ENCODE measurements at places on chromosomes 4 and X. TPM values are rescaled to one million over a fixed set of nuclear protein-coding genes. Genes with fewer than 3 reads are reported as not detected.

The SPANXA1 gene
- not detected for total RNA-seq

The SUV39H1 gene
- total RNA-seq: 29.0 TPM

The DRP2 gene
- total RNA-seq: 0.24 TPM

The TMSB15C gene
- total RNA-seq: 5.6 TPM

The SLC4A4 gene
- total RNA-seq: 0.44 TPM

The TMEM131L gene
- 85.2 TPM for total RNA-seq

DNA sequence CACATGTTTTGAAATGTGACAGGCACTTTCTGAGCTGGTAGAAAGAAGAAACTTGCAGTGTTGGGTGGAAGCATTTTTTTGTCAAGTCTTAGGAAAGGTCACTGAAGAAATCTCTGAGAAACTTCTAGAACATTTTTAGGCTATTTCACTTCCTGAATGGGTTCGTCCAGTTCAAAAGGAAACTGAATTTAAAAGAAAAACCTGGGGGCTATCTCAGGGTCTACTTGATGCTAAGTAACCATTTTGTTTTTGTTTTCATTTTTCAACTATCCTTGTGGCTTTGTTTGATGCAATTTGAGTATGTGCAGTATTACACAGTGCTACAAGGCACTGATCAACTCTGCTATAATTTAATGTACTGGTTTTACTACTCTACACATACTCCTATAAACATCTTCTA, 34.0 kb upstream of the AMOT start:
- DNase-seq: no peak

DNA sequence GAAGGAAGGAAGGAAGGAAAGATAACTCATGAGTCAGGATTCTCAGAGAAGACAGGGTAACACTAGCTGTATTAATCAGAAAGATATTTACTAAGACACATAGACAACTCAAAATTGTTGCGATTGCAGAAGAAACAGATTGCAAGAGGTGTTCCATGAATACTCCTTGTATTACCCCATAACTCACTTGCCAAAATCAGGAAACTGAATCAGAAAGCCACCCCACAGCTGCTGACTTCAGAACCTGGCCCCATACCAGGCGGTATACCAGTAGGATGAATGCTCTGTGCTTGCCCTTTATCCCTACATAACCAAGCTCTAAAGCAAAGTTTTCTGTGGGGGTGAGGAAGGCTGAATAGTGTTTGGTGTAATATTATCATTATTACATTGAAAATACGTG, 468.5 kb downstream of the IQCM start:
- DNase-seq: no peak

DNA sequence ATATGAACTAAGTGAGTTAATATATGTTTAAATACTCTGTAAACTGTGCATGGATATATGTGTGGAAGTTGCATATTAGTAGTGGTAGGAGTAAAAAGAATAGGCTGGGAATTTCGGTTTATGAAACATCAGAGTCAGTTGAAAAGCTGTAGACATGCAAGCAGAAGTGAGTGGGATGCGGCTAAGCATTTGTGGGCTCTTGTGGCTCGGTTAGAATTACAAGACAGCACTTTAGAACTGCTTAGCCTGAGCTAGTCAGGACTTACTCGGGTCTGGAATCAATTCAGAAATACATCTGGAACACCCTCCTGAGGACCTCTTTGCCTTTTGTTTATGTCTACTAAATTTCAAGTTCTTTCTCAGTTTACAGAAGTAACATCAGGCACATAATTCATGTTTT, 93.6 kb downstream of the AFF2 start:
- no peak for DNase-seq

DNA sequence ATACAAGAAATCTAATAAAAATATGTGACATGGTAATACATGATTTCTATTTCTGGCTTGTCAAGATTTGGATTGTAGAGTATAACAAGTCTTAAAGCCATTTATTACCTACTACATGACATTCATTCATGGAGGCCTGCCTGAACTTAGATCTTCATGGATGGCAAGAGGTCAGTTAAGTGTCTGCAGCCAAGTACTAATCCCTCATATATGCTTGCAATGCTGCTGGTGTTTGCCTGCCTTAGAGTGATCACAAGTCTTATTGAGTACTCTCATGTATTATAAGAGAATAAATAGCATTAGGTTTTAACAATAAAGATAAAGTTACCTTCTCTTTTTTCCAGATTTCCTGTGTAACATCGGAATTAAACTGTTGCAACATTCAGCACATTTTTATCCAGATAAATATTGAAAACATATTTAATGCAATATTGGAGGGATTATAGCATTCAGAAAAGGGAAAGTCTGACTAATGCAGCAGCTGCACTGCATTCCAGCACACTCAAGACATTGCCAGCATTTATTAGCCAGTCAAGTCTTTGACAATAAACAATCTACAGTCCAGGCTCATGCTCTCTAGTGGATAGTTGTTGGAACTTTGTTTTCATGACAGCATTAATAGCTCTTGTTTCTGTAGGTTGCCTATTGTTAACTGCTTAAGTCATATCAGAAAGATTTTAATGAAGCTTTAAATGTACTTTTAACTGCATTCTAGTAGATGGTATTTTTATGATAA, 737.1 kb downstream of the FAT4 start:
- DNase-seq: no peak

DNA sequence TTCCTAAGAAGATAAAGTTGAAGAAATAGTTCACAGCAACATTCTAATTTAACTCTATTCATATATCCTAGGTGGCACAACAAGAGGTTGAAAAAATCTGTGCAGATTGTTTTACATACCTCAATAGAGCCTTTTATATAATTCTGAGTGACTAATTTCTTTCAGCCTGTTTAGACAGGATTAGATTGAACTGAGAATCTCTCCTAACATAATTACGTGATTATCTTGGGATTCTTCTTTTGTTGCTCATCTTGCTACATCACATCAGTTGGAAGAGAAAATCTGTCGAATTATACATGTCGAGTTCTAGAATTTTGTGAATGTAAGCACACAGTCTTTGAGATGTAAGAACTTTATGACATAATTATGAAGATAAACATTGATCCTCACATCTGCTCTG, 1873.7 kb upstream of the IGFBP7 start:
- DNase-seq: no peak

DNA sequence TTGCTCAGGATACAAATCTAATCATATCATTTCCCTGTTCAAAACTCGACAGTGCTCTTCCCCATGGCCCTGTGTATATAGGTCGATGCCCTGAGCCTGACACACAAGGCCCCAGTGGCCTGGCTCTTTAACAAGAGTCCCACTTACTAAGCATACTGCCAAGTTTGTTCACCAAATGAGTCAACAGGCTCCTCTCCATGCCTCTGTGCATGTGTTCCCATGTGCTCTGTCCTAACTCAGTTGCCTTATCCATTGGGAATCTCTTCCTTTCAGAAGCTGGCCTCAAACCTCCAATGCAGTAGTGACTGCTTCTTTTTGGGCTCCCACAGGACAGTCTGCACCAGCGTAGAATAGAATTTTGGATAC, 18.9 kb upstream of the CXCR3 start:
- no peak for DNase-seq

DNA sequence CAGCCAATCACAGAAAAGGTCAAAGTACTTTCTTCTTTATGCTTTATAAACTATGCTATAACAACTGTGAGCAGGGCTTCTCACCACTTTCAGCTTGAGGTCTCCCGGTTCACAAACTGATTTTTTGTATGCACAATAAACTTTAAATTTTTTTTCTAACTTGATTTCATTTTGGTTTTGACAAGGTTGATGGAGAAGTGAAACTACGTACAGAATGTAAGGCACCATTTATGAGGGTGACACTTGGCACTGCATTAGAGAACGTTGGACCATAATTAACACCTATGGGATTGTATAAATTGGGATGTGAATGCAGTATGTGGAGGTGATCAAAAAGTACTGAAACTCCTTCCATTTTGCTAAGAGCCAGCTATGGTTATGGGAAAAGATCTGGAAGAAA, 857.9 kb upstream of the HTR2C start:
- DNase-seq: no peak

- DNase-seq: no peak
These were observed 755 bp downstream of the KLHL8 start for GRCh38 chr4:87219632-87220093.

- no peak for DNase-seq
These were observed 127.3 kb upstream of the PACRGL start for GRCh38 chr4:20572976-20573375.

GRCh38 chr4:14434916-14435315, 567.4 kb upstream of the CPEB2 start:
- no peak for DNase-seq

DNA sequence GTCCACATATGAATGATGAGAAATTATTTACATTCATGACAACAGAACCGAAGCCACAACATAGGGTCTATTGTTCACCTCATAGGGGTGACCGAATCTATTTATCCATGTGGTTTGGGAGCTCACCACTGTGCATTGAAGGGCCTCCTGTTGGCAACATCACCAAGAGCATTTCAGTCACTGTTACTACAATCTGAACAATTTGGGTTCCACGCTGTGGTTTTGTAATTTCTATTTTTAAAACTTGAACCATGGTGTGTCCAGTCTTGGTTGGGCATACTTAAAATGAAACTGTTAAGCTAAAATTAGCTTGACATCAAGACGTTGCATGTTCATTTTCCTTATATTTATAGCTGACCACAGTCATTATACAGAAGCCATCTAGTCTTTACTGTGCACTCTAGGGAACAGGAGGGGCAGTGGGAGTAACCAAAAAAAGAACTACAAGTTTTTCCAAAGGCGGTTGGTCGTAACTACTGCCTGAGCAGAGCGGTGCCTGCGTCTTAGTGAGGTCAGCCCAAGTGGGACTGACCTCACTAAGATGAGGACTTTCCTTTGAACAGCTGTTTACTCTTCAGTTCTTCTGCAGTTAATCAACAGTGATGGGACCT, 192.1 kb downstream of the SPRY1 start:
- DNase-seq: peak; percentile 84

- no peak for DNase-seq
These were observed 95.0 kb downstream of the CAMK2D start for GRCh38 chr4:113666386-113667114.

DNA sequence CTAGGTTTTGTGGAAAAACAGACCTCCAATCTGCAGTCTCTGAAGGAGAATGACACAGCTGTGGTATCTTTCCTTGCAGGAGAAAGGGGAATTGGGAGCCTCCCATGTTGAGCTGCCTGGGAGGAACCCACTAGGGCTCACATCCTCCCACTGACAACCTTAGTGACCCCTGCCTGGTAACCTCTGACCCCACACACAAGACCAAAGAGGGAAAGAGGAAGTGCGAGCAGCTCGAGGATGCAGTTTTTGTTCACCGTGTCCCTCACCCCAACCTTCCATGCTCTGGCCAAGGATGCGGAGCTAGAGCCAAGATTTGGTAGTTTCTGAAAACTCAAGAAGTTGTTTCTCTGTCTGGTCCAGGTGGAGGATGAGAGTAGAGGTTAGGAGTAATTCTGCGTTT, 5.4 kb upstream of the ZXDA start:
- no peak for DNase-seq

- no peak for DNase-seq
These were observed 29.3 kb upstream of the PTPN13 start for GRCh38 chr4:86564795-86565194.

- no peak for DNase-seq
These were observed 70.0 kb downstream of the EVC2 start for GRCh38 chr4:5638316-5638715.

- no peak for DNase-seq
These were observed 391.2 kb downstream of the ANKRD50 start for GRCh38 chr4:124321364-124321763.

GRCh38 chrX:115449742-115450141, 111.2 kb upstream of the PLS3 start:
- no peak for DNase-seq

- DNase-seq: no peak
These were observed 5.1 kb downstream of the PPP1R2C start for GRCh38 chrX:42772874-42773273.

DNA sequence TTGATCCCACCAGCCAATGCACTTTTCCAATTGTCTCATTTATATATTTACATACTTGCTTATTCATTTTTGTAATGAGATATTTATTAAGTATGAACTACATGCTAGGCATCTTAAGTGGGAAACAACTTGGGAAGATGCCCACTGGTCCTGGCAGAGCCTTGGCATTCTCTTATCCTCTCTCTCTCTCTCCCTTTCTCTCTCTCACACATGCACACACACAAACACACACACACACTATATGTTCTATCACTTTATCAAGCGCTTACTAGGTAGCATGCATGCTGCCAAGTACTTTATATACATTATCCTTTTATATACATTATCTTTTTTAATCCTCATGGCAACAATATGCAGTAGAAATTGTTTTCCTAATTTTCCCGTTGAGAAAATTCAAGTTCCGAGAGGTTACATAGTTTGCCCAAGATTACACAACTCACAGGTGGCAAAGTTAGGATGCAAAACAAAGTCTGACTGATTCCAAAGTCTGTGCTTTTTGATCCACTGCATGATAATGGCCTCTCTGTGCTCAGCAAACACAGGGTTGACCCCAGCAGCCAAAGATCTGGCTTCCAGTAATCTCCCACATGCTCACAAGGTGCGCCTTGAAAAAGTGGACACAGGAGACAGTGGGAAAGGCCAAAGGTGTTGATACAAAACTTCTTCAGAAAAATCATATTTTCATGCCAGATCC, 173.1 kb upstream of the KLF3 start:
- no peak for DNase-seq

GRCh38 chr4:74056858-74057562, 18.5 kb upstream of the CXCL3 start:
- DNase-seq: no peak

- no peak for DNase-seq
These were observed 78.2 kb downstream of the ATG4A start for GRCh38 chrX:108169768-108170167.

GRCh38 chrX:148610328-148610698, 109.9 kb downstream of the AFF2 start:
- DNase-seq: no peak

DNA sequence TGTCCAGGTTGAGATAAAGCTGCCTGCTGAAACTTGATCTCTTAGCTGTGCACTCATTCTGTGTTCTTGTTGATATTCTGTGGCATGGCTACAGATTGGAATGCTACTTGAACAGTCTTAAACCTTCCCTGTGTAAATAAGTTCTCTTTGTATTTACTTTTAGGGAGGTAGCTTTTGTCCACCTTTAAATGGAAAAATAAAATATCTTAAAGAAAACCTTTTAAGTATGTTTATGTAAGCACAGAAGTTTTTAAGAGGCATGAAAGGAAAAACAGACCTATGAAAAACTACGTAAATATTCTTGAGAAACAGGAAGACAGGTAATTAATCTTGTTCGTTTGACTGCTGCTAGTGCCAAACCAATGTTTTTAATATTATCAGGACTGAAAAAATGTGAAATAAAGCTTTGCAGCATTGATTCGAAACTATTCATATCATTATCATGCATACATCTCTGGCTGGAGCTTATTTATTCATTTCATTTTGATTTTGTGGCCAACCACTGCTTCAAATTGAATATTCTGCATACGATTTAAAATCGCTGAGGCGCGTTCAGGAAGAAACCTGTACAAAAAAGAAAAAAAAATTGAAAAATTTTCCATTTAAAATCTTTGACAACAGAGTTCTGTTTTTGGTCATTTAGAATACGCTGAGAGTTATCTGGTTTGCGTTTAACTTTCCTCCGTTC, 17.8 kb downstream of the HSD17B13 start:
- no peak for DNase-seq
